ENCODE measurements at places on chromosomes 4 and X.

DNA sequence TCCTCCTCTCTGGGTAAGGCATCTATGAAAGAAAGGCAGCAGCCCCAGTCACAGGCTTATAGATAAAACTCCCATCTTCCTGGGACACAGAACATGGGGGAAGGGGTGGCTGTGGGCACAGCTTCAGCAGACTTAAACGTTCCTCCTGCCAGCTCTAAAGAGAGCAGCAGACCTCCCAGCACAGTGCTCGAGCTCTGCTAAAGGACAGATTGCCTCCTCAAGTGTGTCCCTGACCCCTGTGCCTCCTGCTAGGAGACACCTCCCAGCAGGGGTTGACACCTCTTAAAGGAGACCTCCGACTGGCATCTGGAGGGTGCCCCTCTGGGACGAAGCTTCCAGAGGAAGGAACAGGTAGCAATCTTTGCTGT is 89.9 kb downstream of the EFHC2 start:
- DNase-seq: no peak

DNA sequence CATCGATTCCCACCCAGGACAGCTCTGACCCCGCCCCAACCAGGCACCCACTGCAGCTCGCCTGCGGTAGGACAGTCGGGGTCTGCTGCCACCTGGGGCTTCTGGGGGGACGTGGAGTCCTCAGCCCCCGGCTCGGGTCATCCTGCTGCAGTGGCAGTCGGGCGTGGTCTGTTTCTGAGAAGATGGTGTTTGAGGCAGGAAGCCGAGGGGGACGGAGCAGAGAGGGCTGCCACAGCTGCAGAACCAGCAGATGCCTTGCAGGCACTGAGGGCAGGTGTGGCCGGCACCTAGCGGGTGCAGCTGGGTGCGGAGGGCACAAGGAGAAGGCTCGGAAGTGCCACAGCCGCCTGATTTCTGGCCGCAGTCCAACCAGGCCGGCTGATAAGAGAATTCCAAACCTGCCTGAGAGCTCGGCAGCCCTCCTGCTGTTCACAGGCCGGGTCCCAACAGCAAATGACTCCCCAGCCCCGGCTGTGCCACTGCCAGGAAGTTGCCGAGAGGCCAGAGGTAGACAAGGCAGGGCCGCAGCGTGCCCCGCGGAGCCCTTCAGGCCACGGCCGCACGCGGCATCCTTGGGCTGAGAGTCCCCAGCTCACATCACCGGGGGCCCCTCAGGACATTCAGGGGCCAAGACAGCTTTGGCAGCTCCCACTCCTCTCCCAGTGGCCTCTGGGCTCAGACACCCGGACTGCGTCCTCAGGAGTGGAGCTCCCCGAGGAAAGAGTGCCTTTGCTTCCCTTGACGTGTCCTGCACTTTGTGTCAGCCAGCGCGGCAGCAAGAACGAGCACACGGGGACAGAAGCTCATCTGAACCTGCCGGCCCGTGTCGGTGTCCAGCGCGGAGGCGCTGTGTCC is 9.4 kb upstream of the CPLX1 start:
- DNase-seq: no peak

DNA sequence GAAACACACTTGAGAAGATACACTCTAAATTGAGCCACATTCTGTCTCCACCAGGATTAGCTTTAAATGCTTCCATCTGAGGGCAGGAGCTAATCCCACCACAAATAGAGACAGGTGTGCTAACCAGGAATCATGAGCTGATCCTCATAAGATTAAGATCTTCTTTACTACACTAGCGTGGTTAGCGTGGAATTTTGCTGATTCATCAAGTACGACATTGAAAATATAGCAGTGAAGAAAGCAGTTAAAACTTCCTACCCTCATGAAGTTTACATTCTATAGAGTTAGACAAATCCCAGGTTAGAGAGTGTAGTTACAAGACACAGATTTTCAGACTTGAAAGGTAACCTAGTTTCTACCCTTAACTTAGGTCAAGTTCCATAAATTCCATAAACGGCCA is 5.3 kb upstream of the APELA start:
- no peak for DNase-seq

DNA sequence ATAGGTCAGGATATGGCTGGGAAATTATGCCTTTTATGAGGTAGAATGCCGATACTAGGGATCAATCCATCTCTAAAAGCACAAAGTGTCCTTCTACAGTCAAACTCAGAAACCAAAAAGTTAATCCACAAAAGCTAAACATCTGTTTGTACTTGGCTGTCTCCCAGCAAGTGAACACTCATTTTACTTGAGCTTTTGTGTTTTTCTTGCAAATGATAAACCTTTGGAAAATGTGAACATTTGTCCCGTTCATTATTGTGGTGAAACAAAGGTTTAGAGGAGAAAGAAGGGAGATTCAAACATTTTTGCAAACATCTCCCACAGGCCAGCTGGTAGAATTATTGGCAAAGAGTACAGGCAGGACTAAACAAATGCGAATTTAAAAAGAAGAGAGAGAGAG is 300.6 kb upstream of the SPANXN1 start:
- no peak for DNase-seq

GRCh38 chrX:6768881-6769280 is 234.0 kb upstream of the VCX3A start:
- no peak for DNase-seq

- no peak for DNase-seq
Measured at GRCh38 chr4:154406018-154406795, 85.4 kb downstream of the DCHS2 start.

GRCh38 chr4:14701896-14702295 is 300.4 kb upstream of the CPEB2 start:
- no peak for DNase-seq

DNA sequence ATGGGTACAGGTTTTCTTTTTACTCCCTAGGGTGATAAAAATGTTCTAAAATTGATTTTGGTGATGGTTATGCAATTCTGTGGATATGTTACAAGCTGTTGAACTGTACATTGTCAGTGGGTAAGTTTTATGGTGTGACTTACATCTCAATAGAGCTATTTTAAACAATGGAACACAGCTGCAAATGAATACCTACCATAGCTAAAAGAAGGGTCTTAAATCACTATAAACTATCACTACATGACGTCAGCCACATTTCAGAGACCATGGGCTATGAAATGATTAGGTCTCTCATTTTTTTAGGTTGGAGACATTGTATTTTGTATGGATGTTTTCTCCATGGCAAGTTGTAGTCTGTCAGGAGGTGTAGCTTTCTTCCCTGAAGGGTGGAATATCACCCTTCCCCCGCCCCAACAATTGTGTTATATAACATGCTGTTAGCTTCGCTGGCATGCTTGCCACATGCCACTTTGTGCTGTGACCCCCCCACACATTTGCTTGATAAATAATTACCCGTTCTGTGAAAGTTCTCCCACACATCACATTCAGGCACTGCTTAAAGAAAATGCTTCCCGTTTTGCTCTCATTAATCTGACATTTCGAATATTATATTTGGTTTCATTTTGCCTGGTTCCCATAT is 159.7 kb downstream of the ARHGAP10 start:
- no peak for DNase-seq

- no peak for DNase-seq
Measured at GRCh38 chrX:132412208-132412607, 76.6 kb downstream of the MBNL3 start.

DNA sequence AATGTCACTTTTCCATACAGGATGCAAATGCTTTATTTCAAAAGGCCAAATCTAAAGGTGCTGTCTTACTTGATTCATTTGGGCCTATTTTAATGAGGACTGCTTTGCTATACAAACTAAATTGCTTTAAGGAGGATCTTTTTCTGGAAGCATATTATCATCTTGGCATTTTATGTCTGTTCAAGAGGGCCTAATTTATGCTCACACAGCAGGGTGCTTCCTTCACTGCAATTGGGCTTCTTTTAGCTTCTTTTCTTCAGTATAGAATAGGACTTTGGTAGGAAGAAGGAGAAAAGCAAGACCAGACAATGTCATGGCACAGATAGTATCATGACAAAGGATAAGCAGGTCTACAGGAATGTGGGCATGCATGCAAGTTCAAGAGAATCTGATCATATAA is 222.4 kb upstream of the ANKRD50 start:
- DNase-seq: no peak

DNA sequence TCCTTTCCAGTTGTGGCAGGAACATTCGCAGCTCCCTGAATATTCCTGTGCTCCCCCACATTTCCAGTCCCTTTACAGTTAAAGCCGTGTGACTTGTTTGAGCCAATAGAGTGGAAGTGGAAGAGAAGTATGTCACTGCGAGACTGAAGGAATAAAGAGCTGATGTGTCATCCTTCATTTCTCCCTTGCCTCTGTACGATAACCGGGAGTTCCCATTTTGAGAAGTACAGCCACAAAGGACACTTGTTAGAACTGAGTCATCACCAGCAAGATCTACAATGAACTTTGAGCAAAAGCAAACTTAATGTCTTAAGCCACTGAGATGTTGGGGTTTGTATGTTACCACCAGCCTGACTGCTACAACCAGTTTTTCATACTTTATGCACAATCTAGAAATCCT is 92.3 kb downstream of the SPRY1 start:
- DNase-seq: no peak

DNA sequence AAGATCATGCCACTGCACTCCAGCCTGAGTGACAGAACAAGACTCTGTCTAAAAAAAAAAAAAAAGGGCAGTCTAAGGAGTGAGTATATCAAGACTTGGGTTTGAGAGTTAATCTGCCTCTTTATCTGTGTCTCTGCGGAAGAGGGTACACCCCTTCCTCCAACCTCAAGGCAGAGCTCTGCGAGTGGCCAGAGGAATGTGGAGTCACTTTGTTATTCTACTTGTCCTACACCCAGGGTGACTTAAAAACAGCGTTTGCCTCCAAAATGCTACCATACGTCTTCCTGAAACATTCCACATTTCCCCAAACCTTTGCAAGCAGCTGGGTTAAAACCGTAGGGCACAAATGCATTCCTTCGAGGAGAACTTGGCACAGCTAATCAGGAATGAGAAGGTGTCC is 199.9 kb downstream of the SHOX start:
- DNase-seq: no peak

GRCh38 chr4:144732584-144733428 is 86.8 kb downstream of the HHIP start:
- DNase-seq: no peak

GRCh38 chrX:109782994-109783700 is 50.1 kb upstream of the ACSL4 start:
- no peak for DNase-seq

DNA sequence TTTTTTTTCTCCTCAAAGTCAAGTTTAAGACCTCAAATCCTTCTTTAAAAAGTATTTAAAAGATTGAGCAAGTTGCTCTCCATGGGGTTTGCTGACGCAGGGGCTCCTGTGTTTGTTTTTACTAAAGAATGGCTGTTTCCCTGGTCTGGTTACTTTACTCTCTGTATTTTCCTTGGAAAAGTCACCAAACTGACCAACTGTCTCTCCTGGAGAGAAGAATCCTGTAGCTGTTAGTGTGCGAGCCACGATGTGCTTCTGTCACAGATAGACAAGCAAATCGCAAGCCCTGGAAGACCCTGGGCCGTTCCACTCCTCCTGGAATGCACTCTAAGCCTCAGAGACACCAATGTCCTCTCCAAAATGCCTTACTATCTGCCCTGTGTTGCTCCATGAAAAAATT is 212.1 kb downstream of the CHIC2 start:
- DNase-seq: no peak

DNA sequence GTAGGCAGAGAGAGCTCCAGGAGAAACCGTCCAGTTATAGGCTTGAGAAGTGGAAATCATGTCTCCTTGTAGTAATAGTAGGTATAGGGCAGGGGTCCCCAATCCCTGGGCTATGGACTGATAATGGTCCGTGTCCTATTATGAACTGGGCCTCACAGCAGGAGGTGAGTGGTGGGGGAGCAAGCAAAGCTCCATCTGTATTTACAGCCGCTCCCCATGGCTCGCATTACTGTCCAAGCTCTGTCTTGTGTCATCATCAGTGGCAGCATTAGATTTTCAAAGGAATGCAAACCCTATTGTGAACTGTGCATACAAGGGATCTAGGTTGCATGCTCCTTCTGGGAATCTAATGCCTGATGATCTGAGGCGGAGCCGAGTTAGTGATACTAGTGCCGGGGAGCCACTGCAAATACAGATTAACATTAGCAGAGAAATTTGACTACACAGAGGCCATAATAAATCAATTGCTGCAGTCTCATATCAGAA is 67.6 kb downstream of the MRPL1 start:
- DNase-seq: no peak
